KBM-7 (cell line): ENCODE measurements at places on chromosomes 3 and 15.

GRCh38 chr15:99430881-99431401, 134.8 kb upstream of the MEF2A start:
- DNase-seq = no peak

GRCh38 chr15:41862515-41863116, 24.0 kb downstream of the PLA2G4B start:
- DNase-seq = no peak

DNA sequence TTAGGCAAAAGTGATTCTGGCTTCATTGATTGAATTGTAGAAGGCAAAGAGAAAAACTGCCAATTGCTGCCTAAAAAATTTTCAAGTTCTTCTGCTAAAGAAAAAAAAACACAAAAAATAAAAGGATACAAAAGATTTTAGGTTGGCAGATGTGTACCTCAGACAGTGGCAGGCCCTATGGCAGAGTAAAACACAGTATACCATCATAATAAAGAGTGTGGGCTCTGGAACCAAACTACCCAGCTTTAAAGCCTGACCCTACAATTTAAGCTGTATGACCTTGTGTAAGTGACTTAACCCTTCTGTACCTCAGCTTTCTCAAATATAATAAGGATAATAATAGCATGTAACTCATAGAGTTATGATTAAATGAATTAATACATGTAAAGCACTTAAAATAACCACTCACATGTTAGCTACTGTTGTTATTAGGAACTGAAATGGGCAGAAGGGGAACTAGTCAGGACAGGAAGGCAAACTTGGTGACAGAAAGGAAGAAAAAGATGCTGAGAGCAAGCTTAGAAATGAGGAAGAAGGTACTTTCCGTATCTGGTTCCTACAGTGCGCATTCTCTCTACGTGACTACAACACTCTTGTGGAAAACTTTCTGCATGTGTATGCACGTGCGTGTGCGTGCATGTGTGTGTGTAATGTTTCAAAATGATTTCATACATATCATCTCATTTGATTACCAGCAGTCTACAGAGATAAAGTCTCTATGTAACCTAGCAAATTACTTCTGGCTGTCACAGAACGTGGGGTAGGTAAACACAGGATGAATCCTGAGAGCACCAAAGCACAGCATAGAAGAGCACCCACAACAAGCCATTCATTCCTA, 13.6 kb upstream of the GATM start:
- peak; percentile 48 for DNase-seq

- no peak for DNase-seq
Measured at GRCh38 chr3:172194702-172195406, 155.5 kb downstream of the FNDC3B start.

GRCh38 chr15:101180620-101181307, 71.1 kb downstream of the CHSY1 start:
- DNase-seq = no peak

DNA sequence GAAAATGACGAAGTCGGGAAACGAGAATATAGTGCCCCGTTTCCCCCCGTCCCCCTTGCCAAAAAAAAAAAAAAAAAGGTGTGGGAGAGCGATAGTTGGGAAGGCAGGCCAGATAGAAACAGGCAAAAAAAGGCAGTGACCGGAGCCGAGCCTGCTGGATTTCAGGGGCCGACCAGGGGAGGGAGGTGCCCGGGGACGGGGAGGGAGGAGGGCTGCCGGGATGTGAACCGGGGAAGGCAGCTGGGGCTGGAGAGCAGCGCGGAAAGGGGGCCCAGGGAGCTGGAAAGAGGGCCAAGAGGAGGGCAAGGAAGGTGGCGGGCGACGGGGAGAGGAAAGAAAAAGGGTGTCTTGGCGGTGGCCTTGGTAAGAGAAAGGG, 837 bp downstream of the LRRN1 start:
- no peak for DNase-seq

GRCh38 chr15:71506946-71507345, 303.4 kb upstream of the NR2E3 start:
- DNase-seq = no peak

DNA sequence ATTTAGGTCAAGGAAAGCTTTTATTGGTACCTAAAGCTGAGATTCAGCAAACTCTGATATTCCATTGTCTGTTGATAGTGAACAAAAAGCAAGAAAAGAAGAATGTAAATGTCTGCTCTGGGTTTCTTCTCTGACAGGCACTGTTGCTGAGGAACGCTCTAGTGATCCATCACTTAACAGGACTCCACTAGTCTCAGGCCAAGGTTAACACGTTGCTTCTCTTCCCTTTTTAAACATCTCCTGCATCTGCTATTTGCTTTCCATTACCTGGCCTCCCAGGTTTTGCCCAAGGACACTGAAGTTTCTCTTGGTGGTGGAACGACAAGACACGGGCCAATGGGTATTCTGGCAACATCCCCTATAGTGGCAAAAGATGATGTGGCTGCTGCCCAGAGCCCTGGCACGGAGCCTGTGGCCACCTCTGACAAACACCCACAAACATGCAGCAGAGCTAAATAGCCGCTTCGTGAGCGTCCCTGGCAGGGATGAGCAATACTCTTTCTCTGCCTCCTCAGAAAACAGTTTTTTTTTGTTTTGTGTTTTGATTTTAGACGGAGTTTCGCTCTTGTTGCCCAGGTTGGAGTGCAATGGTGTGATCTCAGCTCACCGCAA, 97.8 kb upstream of the AKAP13 start:
- DNase-seq = no peak

DNA sequence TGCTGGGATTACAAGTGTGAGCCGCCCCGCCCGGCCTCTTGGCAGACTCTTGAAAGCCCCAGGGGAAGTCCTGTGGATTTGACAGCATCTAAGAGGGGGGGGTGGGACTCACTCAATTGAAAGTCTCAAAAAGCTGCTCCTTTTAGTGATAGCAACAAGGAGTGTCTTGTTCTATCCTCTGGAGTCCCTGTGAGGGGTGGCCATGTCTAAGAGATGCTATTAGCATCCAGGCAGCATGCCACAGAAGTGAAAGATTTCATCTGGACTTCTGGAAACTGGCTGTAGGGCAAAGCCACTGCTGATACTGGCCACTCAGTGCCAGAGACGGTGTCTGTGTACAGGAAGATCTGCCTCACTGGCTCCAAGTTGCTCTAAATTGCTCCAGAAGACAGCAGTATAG, 74.0 kb downstream of the DHX36 start:
- DNase-seq = no peak

- DNase-seq = no peak
Measured at GRCh38 chr3:137205394-137206045, 247.7 kb downstream of the IL20RB start.

DNA sequence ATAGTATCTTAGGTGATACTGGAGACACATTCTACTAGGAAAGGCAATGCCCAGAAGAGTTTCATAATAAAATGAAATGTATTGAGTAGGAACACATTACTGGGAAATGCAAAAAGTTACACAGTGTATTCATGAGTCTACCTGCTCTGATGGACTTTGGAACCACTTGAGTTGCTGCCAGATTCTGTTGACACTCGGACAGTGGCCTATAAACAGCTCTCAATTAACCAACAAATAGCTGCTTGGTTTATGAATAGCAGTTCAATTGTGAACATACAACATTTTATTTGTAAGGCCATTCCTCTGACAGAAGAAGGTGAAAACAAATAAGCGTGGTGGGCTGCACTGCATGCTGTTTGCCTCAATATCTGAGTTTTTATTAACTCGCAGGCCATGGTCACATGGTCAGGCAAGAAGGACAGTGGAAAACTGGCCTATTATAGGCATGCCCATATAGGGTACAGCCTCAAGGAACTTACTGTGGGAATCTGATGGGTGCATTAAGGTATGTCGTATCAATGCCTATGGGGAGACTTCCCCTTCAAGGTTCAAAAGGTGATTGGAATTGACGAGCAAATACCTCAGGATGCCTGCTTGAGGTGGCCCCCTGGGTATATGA, 66.2 kb downstream of the C3orf80 start:
- no peak for DNase-seq

DNA sequence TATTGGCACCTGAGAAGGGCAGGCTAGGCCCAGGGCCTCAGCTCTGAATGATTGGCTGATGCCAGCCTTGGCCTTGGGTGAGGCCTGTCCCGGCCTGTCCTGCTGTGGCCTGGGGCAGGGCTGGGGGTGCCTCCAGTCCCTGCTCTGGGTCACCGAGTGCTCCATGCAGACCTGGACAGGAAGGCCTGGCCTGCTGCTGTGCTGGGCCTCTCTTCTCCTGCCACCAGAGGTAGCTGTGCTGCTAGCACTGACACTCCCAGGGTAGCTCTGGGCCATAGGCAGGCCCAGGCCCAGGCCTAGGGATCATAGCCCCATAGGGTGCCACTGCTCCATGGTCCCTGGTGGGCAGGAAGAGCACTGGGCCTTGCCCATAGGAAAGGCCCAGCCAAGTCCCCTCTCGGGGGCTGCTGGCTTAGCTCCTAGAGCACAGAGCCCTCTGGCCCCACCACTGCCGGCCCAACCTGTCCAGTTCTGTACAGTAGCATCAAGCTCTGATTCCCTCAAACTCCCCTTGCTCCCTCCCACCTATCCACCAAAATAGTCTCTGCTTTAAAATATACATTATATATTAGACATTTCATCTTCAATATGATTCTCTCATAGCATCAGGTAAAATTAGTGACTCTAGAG, 18.2 kb downstream of the ABTB1 start:
- peak; percentile 30 for DNase-seq

DNA sequence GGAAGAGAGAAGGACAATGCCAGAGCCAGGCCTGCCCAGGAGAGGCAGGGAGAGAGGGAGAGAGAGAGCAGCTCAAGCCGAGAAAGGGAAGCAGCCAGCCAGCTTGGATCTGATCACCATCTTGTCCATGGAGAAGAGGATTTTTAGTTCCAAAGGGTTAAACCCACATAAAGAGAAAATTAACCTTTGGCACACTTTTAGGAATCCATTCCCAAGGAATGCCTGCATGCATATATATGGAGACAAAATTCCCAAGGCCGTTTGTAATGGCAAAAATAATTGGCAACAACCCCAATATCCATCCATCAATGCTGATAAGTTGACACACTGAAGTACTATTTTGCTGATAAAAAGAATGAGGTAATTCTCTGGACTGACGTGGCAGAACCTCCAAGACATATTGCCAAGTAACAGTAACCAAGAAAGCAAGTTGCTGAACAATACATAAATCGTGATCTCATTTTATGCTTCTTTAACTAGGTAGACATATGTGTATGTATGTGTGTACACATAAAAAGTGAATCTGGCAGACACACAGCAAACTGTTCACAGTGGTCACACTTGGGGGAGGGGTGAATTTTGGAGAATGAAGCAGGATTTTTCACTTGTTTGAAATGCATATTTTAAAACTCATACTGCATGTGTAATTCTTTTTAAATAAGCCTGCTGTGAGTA, 7.5 kb upstream of the STRA6 start:
- no peak for DNase-seq
